Cardiac muscle cell (in vitro differentiated cells and primary cell): ENCODE measurements at places on chromosomes 1 and 21.
A peak's percentile ranks its signal among the peaks of the same experiment; 100 is the strongest.

DNA sequence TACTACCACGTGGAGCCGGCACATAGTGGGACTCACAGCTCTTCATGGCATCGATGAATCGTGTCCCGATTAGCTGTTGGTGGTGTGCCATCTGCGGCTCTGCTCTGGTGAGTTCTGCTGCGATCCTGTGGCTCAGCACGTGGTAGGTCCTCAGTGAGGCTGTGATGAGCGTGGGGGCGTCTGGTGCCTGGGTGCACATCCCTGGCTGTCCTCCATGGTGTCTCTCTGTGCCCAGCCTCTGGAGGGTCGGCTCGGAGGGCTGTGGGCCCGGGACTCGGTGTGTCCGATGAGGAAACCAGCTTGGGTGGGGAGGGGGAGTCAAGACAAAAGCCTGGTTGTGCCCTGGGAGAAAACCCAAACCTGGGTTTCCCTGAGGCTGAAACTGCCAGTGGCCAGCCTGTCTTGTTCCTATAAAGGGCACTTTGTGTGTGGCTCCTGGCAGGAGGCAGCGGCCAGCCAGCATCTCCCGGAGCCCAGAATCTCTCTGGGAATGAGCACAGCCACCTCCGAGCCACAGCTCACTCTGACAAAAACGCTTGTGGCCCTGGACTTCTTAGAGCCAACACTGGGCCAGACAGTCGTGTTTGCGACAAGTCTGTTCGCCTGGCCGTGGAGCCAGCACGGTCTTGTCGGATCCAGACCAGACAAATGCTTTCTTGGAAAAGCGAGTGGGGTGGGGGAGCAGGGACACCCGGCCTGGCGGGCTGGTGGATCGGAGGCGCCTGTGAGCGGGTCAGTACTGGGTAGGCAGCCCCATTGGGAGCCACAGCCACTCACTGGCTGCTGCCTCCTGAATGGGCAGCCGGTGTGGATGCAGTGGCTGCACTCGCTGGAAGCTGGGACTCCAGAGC, 31.8 kb downstream of the SPSB1 start:
- DNase-seq, result no peak

- no peak for DNase-seq
Observed at GRCh38 chr1:115958866-115959265, 17.4 kb upstream of the SLC22A15 start.

DNA sequence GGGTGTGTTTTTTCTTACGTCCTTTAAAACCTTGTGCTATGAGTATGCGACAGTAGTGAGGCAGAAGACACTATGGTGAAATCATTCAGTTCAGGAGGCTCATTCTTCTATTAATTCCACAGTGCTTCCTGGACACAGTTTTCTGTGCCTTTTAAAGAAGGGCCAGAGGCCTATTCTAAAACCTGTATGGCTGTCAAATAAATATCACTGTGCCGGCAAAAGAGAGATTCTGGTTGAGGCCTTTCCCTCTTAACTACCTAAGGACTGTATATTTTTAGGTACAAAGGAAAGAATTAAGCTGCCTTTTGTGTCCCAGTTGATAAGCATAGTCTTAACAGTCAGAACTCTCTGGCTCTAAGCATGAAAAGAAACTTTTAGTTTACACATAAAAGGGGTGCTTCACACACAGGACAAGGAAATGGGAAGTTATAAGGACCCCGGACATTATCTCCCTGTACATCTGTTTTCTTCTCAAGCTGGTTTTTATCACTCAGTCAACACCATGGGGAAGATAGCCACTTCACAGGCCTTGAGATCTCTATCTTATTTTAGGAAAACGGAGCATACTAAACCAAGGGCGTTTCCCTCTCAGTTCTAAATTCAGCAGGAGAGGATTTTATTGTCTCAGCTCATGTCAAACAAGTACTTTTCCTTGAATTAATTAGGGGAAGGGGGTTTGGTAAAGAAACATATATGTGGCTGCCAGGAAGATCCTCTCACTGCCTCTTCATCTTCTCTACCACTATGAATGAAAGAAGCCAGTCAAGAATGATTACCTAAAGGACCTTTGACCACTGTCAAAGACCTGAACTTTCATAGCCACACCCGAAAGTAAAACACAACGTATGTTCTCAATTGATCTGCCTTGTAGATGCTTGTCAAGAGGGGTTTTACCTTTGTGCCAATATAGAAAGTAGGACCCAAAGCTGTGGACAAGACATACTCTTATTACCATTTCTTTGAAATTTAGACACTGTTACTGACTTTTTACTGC, 71.4 kb upstream of the HSPA13 start:
- DNase-seq, result peak; percentile 7

DNA sequence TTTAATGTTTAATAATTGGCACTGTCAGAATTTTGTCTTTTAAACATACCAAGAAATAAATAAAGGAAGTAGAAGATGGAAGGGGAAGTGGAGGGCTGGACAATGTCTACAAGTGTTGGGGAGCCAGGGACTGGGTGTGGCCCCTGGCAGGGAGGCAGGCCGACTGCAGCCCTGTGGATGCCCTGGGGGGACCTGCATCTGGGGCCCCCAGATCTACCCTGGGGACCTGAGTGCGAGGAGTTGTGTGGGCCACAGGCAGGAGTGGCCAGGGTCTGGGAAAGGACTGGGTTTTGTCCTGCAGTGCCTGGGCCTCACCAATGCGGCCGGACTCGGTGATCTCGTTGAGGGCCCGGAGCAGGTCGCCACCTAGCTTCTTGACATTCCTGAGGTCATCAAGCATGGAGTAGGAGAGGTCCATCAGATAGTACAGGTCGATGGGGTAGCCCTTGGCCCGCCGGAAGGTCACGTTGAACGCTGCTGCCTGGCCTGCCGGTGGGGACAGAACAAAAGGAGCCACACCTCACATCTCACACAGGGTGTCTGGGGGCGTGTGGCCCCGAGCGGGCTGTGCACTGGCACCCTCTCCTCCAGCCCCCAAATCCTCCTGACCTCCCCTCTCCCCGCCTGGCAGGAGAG, 17.5 kb downstream of the ITGB2 start:
- no peak for DNase-seq

DNA sequence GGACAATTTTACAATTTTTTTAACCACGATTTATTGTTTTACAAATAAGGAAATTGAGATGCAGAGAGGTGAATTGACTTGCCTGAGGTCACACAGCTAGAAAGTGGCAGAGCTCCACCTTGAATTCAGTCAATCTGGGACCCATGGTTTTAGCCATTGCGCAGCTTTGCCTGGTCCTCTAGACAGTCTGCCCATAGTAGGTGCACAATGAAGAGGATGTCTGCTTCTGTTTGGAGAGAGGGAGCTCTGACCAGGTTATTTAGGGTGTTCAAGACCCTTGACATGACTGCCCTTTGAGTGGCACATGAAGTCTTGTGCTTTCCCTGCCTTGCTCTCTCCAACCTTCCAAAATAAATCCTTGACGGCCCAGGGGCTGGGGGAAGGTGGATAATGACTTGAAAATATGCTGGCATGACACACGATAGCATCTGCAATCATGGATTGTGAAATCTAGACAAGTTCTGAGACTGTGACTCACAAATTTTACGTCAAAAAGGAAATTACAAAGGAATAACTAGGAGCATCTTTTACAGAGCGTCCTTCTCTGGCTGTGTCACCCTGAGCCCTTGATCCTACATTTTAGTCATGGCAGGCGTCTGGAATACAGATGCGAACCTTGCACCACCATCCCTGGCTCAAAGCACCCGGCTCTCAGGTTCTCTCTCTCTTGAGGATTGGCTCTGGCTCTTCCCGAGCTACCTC, 26.2 kb upstream of the ID3 start:
- peak; percentile 92 for DNase-seq

DNA sequence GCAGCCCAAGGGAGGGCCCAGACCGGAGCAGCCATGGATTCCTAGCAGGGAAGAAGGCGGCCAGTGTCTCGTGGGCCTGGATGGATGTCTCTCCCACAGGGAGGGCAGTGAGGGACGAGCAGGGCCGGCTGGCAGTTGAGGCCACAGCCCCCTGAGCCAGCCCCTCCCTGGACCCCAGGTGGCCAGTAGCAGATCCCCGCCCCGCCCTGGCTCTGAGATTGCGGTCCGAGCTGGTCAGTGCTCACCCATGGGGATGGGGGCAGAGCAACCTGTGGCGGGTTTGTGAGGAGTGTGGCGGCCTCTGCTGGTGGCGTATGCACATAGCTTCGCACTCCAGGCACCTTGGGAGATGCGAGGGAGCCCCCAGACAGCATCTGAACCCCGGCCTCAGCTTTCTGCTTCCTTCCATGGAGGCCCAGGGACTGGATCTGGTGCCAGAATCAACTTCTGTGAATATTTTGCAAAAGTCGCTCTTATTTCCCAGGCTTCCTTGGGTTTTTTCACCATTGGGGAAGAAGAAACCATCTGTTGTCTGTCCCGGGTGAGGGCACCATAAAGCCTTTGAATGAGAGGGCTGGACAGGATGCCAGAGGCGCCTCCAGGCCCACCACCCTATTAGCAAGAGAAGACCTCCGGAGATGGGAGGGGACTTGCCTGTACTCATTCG, 8.4 kb upstream of the KCNN3 start:
- peak; percentile 88 for DNase-seq

DNA sequence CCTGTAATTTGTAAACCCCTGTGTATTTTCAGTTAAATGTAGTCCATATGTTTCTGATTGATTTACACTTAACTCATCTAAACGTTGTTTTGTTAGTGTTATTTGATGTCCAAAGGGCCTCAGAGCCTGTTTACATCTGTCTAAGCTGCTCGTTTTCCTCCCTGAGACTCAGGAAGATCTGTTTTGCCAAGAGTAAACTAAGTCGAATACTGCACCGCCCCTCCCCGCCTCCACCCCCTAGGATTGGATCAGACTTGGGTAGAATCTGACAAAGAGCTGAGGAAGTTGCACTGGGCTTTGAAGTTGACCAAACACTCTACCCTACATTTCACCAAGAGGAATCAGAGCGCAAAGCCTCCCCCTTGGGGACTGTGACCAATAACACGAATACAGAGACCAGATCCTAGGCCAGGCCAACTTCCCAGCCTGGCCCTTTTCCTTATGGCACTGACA, 206.9 kb upstream of the LMO4 start:
- DNase-seq, result no peak

DNA sequence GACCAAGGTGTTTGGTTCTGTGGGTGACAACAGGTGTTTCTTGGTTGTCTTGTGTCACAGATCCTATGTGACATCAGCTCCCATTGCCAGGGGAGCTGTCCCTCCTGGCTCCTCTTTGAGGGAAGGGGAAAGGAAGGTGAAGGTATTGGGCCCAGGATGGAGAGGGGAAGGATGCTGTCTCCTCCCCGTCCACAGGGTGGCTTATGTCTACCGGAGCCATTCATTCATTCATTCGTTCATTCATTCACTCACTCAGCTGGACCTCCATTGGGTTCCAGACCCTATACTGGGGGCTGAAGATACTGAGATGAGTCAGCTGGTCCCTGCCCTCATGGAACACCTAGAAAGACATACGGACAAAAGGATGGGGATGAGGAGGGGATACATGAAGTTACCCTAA, 38.9 kb downstream of the EPHB2 start:
- no peak for DNase-seq

GRCh38 chr1:169148472-169149252, 42.2 kb downstream of the ATP1B1 start:
- DNase-seq, result no peak

GRCh38 chr1:24893431-24893830, 36.6 kb downstream of the RUNX3 start:
- DNase-seq, result no peak

DNA sequence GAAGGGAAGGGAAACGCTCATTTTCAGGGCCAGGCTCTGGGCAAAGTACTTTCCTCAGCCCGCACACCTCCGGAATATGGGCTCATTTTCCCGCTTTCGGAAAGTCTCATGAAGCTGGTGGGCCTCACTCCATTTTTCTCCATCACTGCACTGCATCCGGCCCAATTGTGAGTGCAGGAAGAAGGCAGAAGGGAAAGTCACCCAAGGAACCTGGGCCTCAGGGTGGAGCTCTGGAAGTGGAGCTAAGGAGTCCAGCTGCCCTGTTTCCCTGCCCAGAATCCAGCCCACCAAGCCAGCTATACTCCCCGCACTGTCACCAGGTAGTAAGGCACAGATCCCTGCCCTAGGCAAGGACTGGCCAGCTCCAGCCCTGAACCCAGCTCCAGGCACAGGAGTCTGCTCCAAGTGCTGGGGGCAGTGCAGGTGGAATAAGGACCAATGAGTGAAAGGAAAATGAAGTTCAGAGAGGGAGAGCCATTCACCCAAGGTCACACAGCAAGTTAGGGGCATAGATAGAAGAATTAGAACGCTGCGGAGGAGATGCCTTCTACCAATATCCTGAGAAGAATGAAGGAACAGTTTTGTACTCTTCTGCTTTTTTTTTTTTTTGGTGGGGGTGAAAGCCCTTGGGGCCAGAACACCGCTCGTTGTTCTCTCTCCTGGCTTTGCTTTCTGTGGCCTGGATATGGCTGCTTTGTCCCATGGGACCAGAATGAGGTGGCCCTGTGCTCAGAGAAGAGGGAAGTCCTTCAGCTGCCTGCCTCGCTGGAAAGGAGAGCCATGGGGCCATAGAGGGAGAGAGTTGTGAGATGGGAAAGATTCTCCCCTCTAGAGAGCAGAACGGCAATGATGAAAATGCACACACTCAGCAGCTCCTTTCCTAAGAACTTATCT, 10.0 kb downstream of the LRP8 start:
- DNase-seq, result no peak

DNA sequence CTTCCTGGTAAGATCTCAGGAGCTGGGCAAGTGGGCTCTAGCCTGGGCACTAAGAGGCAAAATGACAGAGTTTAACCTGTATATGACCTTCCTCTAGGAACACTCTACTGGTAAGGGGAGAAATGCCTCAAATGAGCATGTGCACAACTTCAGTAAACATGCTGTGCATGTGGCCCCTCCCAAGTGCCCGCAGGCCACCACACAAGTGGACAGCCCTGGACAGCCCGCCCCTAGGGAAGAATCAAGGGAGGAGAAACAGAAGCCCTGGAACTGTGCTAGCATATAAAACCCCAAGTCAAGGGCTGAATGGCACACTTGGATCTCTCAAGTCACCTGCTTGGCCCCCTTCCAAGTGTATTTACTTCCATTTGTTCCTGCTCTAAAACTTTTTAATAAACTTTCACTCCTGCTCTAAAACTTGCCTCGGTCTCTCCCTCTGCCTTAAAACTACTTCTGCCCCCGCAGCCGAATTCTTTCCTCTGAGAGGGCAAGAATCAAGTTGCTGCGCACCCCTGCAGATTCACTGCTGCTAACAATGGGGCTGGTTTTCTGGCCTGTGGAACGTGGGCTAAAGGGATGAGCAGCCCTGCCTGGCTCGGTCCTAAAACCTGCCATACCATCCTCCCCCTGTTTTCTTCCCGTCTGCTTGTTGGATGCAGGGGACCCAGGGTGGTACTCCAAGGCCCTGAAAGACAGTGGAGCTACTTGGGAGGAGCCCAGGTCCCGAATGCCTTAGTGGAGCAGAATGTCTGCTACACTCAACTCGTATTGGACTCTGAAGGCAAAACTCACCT, 93.5 kb downstream of the IER5 start:
- no peak for DNase-seq

DNA sequence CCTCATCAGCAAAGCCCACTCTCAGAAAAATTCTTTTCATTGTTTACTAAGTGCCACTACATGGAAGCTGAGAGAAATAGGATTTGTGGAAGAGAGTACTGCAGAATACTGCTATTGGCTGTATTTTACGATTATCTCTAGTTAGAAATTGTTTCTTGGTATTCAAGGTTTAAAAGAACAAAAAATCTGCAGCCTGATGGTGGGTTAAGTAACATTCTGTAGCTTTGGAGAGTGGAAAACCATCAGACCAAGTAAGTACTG, 27.3 kb downstream of the PTTG1IP start:
- DNase-seq, result no peak

GRCh38 chr21:35922618-35923017, 137.7 kb downstream of the SETD4 start:
- no peak for DNase-seq
